ENCODE measurements at places on chromosomes 6 and 20.

- DNase-seq, result no peak
Observed at GRCh38 chr6:13332349-13332706, 4.0 kb upstream of the TBC1D7 start.

DNA sequence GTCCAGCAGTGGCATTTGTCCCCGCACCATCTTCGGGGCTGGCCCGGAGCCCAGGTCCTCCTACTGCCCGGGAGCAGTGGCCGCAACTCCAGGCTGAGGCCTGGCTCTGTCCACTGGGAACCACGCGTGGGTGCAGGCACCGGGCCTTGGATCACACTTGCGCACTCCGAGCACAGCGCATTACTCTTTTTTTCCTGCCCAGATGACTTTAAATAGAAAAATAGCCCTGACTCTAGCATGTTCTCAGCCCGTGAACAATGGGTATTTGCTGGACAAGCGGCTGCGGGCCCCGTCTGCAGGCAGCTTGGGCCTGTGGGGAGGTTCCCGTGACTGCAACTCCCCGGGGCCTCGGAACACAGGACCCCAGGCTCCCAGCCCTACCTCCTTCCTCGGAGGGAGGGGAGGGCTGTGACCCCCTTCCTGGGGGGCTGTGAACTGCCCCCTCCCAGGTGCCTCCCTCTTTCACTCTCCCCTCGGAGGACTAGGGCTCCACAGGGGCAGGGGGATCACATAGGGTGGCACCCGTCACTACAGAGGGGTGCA lies 162.2 kb downstream of the TBXT start:
- no peak for DNase-seq

DNA sequence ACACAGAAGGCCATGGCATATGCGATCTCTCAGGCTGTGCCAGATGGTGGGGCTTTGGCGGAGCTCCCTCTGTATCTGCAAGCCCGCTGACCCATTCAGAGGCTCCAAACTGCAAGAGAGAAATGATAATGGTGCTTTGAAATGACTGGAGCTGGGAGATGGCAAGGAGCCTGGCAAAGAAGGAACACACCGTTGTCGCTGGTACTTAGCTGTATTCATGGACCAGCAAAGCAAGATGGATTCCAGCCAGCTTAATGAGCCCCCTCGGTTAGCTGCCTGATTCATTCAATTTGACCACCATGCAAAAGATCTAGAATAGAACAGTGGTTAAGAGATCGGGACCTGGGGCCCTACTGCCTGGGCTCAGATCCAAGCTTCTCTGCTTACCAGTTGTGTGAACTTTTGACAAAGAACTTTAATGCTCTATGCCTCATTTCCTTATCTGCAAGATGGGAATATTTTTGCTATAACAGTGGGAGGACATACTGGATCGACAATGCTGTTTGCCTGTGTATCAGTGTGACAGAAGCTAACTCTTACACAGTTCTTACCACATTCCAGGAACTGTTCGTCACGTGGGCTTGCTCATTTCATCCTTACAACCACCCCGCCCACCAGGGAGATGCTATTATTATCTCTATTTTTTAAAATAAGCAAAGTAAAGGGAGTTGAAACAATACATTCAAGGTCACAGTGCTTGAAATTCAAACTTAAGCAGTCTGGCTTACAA lies 317.8 kb upstream of the SULF2 start:
- no peak for DNase-seq

- DNase-seq, result no peak
Observed at GRCh38 chr6:72716916-72717315, 95.1 kb downstream of the KCNQ5 start.

DNA sequence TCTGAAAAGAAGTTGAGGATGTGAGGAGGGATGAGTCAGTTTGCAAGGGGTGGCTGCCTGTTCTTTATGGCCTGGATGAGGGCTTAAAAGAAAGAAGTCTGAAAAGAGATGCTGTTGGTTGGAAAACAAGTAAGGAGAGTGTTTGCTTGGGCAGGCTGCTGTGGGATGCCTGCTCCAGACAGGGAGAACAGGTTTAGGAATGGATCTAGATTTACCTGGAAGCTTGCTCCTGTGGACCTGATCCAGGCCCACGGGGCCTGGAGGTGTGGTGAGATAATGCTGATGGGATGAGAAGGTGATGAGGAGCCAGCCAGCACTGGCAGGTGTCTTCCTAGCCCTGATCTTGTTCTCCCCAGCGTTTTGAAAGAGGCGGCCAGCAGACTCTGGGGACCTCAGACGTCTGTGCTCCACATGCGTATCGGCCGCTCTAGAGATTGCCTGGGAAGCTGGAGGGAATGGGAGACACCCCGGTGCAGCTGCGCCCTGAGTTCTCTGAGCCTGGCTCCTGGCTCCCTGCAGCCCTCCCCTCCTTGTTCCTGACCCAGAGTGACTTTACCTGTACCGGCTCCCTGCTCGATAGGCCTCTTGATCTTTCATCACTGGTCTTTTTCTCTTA lies 331.3 kb downstream of the ZFAND3 start:
- no peak for DNase-seq
